ENCODE measurements at places on chromosomes 7 and 10.

DNA sequence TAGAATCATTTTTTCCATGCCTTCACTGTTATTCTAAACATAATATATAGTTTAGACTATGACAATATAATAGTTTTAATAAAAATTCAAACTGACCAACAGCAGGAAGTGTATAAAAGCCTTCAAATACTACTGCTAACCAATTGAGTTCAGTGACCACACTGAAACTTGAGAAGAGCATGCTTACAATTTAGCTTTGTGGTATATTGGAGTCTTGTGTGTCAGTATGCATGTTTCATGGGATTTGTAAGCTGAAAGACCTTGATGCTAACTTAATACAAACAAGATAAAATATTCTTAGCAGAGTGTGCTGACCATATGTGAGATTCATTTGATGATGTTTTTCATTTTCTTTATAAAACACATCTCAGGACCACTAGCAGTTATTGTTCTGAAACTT lies 395.5 kb downstream of the SUGCT start:
- no peak for DNase-seq

DNA sequence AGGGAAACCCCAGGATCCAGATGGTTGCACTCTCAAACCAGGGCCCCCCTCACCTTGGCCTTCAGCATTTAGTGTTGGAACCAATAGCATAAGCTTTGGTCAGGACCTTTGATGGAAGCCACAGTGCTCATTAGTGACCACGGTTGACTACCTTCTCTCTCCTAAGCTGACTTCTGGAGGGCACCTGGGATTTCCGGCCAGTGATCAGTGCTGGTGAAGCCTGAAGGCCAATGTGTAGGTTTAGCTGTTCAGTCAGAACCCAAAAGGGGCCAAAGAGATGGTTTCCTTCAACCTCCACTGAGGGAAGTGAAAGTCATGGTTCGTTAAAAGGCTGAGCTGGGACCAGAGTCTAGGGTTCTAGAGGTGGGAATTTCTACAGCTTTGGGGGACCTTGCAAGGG lies 46.4 kb downstream of the TCF7L2 start:
- no peak for DNase-seq

- no peak for DNase-seq
Observed at GRCh38 chr7:141354251-141354650, 197.0 kb upstream of the AGK start.

DNA sequence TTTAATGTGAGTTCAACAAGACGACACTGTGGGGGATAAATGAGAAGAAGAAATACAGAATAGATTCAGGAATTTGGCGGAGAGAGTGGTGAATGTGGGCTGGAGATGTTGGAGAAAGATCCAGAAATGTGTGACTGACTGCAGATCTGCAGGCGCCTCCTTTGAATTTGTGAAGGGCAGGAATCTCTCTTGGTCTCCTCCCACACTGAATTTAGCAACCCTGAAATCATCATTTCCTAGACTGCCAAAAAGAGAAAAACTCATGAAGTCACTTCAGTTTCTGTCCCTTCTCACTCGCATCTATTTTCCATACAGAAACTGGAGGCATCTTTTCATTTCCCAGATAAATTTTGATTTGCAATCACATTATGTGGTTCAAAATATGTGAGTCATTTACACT lies 128.7 kb downstream of the GNAI1 start:
- DNase-seq = no peak

DNA sequence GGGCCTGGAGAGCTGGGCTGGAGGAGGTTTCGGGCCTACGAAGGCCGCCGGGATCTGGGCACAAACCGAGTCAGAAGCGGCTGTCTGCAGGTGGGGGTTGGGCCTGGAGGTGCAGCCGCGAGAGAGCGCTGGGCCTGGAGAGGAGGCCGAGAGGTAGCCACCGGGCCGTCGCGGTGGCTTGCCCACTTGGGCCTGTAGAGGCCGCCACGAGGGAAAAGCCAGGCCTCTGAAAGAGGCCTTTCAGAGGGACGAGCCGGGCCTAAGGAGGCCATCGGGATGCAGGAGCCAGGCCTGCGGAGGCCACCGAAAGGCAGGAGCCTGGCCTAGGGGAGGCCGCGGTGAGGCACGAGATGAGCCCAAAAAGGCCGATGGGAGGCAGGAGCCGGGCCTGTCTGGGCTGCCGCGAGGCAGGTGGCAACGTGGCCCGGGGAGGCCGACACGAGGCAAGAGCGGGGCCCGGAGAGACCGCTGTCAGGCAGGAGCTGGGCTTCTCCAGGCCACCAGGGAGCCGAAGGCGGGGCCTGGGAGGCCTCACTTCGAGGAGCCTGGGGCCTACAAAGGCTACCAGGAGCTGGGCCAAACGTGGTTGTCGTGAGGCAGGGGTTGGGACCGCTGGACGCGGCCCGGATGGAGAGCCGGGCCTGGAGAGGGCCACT lies 25.6 kb downstream of the MDH2 start:
- no peak for DNase-seq

GRCh38 chr10:126734967-126735366 lies 64.5 kb upstream of the C10orf90 start:
- no peak for DNase-seq

All from stimulated activated CD8-positive, alpha-beta memory T cell treated with anti-CD3 and anti-CD28 coated beads, Interleukin-4, amount 100 ng/mL, for 1 hour (primary cell).